ENCODE measurements at places on chromosomes 2 and 18.

DNA sequence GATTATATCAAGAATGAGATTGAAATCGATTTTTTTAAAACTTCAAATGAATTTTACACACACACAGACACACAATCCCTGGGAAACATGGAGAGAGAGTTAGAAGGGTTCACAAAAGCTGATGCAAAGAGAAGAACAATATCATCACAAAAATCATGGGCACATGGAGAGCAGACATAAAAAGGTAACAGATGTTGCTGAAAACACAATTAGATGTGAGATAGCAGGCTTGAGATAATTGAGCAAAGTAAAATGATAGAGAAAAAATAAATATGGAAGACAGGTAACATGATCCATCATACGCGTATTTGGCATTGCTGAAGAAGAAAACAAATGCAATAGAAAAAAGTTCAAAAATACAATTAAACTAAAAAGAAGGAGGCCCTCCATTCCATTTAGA, 11.6 kb upstream of the B4GALT6 start:
- no peak for DNase-seq

GRCh38 chr2:239274391-239275043, 126.3 kb downstream of the HDAC4 start:
- DNase-seq, result no peak

DNA sequence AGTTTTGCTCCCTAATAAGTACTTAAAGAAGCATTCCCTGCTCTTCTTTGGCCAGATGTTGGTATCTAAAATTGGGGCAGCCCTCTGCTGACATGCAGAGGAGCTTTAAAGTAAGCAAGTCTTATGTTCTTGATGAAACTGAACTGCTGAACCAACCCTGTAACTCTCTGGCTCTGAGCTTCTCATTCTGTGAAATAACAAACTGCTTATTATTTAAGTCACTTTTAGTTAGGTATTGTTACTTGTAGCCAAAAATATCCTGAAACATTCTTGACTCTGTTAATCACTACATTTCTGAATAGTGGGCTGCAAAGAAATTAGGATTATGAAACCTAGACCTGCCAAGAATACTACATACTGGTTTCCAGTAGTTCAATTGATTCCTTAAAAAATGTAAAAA, 15.5 kb downstream of the PPP3R1 start:
- DNase-seq, result no peak

DNA sequence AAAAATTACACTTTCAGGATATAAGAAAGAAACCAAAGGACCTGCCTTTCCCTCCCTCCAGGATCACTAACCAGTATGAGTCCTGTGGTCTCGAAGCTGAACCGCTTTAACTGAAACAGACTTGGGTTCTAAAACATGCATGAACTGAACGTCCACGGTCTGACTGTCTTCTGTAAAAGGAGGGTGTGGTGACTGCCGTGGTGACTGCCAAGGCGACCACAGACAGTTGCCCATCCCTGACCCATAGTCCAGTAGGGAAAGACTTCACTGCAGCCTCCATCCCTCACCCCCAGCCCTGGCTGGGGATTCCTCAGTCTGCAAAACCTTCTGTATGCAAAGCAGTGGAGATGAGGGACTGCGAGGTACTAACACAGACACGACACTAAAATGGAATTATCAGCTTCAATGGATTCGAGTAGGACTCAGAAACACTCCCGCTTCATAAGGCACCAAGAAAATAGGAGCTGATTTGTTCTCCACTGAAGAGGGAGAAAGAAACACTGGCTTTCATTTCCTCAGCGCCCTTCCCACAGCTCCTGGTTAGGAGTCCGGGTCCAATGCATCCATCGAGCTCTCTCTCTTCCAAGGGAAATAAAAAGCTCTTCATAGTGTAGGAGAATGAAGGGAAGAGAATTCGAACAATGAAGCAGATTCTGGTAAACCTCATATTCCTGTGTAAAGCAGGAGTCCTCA, 197.2 kb downstream of the HDAC4 start:
- no peak for DNase-seq

DNA sequence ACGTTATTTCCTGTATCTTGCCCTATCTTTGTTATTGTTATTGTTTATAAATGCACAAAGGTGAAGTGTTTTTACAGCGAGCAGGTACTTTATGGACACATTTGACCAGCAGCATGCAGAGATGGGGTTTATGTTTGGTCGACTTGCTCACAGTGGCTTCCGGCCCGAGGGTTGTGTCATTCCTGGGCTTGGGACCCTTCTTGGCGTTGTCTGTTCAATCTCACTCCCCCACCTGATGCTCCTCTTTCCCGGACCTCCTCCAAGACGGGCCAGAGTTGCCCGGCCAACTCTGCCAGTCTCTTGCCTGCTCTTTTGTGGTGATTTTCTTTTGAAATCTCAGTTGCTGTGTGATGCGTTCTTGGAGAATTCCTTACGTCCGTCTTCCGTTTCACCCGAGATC, 153.9 kb downstream of the TWIST2 start:
- no peak for DNase-seq

- no peak for DNase-seq
These were observed 108.0 kb upstream of the ID2 start for GRCh38 chr2:8573942-8574195.

DNA sequence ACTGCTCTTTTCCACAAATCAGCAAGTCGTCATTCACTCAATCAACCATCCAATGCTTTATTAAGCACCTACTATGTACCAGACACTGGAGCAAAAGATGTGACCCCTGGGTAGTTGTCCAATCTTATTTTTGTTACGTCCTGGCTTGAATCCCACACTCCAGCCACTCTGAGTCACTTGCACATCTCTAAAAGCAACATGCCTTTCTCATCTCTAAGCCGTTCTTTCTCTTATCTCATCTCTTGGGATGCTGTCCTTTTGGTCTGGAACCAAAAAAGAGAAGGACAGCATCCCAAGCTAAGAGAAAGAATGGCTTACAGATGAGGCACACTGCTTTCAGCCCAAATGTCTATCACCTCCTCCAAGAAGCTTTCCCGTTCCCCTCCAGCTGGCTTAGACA, 58.8 kb downstream of the RNF152 start:
- no peak for DNase-seq

GRCh38 chr2:12320991-12321641, 395.6 kb upstream of the TRIB2 start:
- no peak for DNase-seq

DNA sequence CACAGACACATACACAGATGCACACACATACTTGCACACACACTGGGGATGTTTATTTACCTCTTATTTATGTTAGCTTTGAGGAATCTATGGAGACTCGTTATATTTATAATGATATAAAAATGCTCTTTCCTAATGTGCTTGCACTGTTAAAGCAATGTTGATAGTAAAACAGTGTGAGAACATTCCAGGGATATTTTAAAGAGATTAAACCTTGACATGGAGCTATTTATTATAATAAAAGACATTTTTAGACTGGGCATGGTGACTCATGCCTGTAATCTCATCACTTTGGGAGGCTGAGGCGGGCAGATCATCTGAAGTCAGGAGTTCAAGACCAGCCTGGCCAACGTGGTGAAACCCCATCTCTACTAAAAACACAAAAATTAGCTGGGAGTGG, 557.3 kb upstream of the ZNF804A start:
- DNase-seq, result no peak

GRCh38 chr18:77811503-77811902, 561.9 kb downstream of the GALR1 start:
- DNase-seq, result no peak

DNA sequence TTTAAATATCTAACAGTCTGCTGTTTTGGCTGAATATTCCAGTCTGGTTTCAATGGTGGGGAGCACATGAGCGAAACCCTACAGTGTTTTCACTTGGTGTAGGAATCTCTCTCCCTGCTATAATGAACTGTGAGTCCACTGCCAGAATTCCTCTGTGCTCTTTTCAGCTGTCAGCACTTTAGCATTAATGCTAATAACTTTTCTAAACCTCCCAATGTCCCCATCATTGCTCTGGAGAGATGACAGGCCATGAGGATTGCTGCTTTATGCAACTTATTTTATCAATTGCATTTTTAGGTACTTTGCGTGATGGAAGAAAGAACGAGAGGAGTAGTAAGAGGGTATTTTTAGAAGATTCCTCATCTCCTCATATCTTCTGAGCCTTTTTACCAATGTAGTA, 25.3 kb downstream of the STK39 start:
- no peak for DNase-seq

- no peak for DNase-seq
These were observed 156.2 kb upstream of the NETO1 start for GRCh38 chr18:73023975-73024374.

DNA sequence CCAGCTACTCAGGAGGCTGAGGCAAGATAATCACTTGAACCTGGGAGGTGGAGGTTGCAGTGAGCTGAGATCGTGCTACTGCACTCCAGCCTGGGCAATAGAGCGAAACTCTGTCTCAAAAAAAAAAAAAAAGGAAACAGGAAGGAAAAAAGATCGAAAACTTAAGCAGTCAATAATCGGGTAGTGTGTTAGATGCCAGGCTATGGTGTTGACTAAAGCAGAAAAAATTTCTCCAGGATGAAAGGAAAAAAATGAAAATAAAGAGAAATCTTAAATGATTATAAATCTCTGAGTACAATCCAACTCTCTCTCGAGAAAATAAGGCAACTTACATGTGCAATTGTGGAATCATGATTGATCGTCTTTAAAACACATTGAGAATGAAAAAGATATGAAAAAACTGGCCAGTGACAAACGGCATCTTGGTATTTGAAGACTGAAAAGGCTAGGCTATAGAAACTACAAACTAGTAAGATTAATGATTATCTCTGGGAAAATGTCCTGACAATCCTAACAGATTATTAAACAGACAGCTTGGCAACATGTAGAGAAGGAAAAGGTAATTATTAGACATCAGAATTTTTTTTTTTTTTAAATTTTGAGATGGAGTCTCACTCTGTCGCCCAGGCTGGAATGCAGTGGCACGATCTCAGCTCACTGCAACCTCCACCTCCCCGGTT, 16.3 kb upstream of the EPHA4 start:
- no peak for DNase-seq

GRCh38 chr2:147806846-147807245, 38.0 kb upstream of the ACVR2A start:
- no peak for DNase-seq

DNA sequence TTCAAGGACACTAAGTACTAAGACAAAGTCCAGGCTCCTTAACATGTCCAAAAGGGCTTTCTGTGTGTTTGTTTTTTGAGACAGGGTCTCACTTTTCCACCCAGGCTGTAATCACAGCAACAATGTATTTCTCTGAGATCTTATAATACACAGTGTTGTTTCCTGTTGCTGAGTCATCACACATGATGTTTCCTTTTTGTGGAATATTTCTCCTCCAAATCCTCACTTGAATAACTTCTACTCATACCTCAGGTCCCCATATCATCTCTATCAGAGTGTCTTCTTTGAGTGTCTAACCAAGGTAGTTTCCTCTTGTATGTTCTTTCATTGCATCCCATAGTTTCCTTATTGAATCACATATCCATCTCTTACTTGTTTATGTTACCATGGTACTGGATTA, 632.0 kb upstream of the PIK3C3 start:
- no peak for DNase-seq

DNA sequence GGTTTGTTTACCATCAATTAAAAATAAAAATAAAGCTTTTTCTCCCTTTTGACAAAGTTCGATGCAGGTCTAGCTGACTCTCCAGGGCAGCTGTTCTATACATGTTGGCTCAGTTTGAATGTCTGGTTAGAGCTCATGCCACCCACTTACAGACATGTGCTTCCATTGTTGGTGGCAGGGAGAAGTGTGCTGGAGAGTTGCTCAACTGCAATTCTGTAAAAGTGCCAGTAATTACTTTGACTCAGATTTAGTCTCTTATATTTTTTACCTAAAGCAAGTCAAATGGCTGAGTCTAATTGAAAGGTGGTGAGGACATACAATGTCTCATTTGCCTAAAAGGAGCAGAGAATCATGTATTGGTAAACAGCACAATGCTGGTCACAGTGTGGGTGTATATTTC, 609.1 kb upstream of the SYT4 start:
- DNase-seq, result no peak

GRCh38 chr2:114550895-114551793, 108.7 kb downstream of the DPP10 start:
- DNase-seq, result no peak

DNA sequence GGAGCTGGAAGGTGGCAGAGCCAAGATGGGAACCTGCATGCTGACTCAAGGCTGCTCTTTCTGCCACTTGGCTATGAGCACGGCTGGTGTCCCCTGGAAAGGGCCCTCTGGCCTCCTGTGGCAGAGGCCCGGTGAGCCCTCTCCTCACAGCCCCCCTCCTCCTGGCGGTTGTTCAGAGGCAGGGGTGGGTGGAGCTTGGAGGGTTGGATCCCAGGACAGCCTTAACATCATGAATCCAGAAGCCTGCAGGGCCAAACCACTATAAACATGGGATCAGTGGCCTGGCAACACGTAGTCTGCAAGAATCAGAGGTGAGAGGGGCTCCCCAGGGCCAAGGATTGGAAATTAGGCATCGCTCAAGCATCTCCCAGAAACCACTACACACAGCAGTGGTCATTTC, 48.5 kb upstream of the LOXHD1 start:
- no peak for DNase-seq

DNA sequence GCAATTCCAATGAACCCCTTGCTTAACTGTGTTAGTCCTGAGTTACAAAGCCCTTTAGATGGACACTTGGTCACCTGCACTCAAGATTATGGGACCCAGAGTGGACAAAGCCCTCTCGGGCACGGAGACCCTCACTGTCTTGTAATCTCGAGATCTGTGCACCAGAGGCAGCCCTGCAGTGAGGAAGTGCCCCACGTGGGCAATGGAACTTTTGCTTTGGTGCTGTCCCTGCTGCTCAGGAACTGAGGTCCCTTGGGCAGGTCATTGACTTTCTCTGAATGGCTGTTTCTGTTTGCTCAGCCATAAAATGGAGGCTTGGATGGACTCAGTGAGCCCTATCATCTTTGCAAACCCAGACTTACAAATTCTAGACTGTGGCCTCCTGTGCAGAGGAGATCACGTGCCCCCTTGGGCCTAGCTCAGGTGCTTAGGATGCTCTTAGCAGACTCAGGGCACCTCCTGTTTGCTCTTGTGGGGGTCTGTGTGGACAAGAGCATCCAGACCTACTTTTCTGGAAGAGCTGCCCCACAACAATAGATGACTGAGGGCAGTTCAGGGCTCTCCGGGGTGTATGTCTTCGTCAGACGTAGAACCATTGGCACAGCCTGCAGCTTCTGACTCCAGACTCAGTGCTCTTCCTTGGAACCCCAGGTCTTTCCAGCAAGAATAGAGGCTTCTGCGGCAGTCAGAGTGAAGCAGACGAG, 94.5 kb upstream of the HS6ST1 start:
- DNase-seq, result no peak
